ENCODE measurements at places on chromosomes 7 and 10. TPM values are rescaled to one million over a fixed set of nuclear protein-coding genes. Genes with fewer than 3 reads are reported as not detected.

SPDYE5 gene
- not detected for total RNA-seq

- no peak overlapping the region for H3K4me3 ChIP-seq
- H3K27ac ChIP-seq, result no peak overlapping the region
- no peaks in the 10 kb centered on the region for H3K36me3 ChIP-seq
Measured at GRCh38 chr10:64619102-64619501, 1097.9 kb downstream of the REEP3 start.

ZSCAN25 gene
- total RNA-seq, result 34.4 TPM

GRCh38 chr7:82472966-82473365 is 29.4 kb upstream of the CACNA2D1 start:
- no peak for DNase-seq
- H3K4me1 ChIP-seq, result no peaks in the 10 kb centered on the region
- H3K4me3 ChIP-seq, result no peak overlapping the region
- H3K36me3 ChIP-seq, result no peaks in the 10 kb centered on the region

DNA sequence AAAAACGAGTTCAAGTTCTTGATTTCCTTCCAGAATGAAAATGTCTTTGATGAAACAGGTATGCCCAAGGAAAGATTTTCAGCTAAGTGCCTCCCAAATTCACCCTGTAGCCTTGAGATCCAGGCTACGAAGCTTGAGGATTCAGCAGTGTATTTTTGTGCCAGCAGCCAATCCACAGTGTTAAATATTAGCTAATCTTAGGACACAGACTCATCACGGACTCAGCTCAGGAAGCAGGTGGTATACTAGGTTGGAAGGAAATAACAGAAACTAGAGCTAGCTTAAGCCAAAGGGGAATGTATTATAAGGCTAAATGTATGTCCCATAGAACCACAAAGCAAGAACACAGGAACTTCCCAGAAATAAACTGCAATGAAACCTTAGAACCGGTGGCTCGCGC is 151.0 kb upstream of the PRSS1 start:
- no peak for DNase-seq
- peaks cover 6% of the 10 kb centered on the region for H3K27me3 ChIP-seq
